ENCODE measurements at places on chromosomes 2 and 18.

GRCh38 chr2:18552351-18553077 is 7.9 kb downstream of the RDH14 start:
- DNase-seq: no peak

DNA sequence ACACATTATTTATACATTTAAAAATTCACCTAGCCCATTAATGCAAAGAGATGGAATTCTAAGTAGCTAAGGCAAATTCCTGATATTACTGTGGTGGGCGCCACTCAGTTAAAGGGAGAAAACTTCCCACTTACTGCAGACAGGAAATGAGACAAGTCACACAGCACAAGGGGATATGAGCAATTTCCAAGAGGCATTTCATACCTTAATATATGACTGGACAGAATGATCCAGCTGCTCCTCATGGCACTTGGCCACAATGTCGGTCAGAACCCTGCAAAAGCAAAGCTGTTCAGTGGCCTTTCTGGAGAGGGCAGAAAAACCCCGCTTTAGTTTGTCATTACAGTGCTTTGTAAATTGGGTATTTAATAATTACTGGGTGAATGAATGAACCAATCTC is 121.4 kb upstream of the CCDC195 start:
- peak; percentile 75 for DNase-seq

DNA sequence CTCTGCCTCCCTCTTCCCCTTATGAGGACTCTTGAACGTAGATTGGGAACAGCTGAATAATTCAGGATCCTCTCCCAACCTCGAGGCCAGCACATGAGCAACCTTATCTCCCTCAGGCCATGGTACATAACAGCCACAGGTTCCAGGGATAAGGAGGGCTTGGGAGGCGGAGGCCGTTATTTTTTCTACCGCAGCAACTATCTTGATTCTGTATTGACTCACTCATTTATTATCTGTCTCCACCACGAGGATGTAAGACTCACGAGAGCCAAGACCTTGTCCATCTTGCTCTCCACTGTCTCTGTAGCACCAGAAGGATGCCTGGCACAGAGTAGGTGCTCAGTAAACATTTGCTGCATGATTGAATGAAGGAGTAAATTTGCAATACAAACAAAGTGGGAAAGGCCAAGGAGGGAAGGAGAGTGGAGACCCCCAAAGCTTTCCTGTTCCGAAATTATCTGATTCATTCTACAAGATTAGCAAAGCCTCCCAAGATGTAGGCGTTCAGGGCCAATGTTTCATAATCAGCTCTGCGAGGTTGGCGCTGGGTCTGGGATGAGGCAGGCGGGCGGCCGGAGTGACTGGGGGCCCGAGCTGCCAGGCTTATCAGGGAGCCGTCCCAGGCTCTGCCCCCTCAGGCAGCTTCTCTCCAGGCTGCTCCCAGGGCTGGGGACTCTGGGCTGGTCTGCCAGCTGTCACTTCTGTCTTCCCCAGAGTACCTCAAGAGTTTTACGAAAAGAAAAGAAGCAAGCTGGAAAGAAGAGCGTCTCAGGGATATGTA is 31.6 kb downstream of the INPP5D start:
- DNase-seq: no peak

- no peak for DNase-seq
Observed at GRCh38 chr2:217466104-217466503, 536.7 kb downstream of the TNS1 start.

- DNase-seq: no peak
Observed at GRCh38 chr18:46481847-46482245, 175.2 kb downstream of the LOXHD1 start.

DNA sequence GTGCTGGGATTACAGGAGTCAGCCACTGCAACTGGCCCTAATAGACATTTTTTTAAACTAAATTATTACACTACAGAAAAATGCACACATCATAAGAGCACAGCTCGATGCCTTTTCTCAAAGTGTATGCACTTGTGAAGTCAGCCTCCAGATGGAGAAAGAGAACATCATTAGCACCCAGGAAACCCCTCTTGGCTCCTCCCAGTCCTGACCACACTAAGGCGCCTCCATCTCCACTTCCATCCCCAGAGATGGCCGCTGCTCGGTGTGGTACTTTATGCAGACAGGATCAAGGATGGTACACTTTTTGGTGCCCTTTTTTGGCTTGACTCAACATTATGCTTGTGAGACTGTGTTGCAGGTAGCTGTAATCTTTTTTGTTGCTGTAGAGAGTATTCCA is 34.8 kb downstream of the RRM2 start:
- no peak for DNase-seq

DNA sequence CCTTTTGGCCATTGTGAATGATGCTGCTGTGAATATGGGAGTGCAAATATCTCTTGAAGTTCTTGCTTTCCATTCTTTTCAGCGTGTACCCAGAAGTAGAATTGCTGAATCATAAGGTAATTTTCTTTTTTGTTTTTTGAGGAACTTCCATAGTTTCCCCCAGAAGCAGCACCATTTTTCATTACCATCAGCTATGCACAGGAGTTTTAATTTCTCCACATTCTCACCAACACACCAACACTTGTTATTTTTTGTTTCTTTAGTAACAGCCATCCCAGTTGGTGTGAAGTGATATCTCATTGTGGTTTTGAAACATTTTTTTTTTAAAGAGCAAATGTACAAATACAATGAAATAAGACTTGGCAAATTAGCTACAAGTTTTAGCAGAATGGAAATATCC is 21.3 kb downstream of the POU3F3 start:
- DNase-seq: no peak

DNA sequence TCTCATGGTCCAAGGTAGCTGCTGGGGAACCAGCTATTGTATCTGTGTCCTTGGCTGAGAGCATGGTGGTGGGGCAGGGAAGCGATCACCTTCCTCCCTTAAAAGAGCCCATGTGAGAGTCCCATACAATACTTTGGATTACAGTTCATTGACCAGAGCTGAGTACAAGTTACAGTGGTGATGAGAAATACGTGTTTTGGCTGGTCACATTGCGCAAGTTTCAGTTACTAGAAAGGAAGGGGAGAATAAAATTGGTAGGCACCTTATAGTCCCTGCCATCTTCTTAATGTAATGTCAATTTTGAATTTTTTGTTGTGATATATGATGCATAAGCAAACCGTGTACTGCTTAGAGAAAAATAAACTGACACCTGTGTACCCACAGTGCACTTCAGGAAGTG is 67.7 kb downstream of the ZNF407 start:
- DNase-seq: no peak

GRCh38 chr2:9654452-9655100 is 23.8 kb upstream of the YWHAQ start:
- no peak for DNase-seq

GRCh38 chr2:223642506-223642905 is 40.3 kb upstream of the SCG2 start:
- no peak for DNase-seq

DNA sequence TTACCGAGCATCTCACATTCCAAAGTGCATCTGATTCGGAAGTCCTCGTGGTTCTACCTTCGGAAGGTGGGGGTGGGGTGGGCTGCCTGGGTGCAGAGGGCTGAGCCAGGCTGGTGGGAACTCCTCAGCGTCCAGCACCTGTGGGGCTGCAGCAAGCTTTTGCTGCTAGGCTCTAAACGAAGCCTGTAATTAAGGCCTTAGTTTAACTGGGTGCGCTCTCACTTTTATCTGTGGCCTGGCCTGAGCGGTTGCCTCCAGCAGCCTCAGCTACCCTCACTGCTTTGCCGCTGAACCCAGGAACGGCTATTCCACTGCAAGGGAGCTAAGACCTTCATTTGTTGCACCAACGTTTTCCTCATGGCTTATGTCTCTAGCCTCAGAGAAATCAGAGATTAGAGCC is 48.4 kb downstream of the TMEM17 start:
- no peak for DNase-seq

DNA sequence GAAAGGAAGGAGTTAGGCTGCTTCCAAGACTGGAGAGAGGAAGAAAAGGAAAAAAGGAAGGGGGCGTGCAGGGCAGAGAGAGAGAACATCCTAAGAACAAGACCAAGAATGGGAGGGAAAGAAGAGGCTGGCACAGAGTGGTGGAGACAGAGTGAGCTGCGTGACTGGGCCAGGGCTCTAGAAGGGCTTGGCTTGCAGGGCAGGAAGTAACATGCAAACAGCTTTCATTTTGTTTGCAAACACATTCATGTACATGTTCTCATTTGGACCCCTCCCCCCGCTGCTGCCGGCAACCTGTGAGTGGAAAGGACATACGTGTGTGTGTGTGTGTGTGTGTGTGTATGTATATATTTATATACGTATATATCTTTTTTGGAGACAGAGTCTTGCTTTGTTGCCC is 46.8 kb upstream of the DNMT3A start:
- DNase-seq: no peak

GRCh38 chr2:174580951-174581350 is 16.7 kb downstream of the WIPF1 start:
- peak; percentile 76 for DNase-seq

- no peak for DNase-seq
Observed at GRCh38 chr2:66665124-66665984, 230.4 kb downstream of the MEIS1 start.

GRCh38 chr2:234626566-234627130 is 129.8 kb upstream of the ARL4C start:
- DNase-seq: no peak

GRCh38 chr2:116098049-116098448 is 1655.6 kb downstream of the DPP10 start:
- no peak for DNase-seq

DNA sequence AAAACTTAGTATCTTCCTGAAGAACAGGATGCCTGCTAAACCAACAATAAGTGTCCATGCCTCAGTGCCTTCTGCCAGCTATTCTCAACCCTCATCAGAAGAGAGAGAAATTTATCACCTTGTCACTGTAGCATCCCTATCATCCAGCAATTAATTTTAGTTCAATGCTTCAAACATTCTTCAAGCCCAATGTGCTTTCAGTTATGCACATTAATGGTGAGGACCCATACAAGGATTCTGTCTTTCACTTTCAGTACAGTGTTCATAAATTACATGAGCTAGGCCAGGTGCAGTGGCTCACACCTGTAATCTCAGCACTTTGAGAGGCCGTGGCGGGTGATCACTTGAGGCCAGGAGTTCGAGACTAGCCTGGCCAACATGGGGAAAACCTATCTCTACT is 47.0 kb upstream of the MSH6 start:
- DNase-seq: no peak

- DNase-seq: no peak
Observed at GRCh38 chr2:170170281-170171040, 7.5 kb upstream of the MYO3B start.

- no peak for DNase-seq
Observed at GRCh38 chr2:180075870-180076269, 68.8 kb upstream of the CWC22 start.

GRCh38 chr2:167686691-167687090 is 560.7 kb downstream of the STK39 start:
- no peak for DNase-seq

DNA sequence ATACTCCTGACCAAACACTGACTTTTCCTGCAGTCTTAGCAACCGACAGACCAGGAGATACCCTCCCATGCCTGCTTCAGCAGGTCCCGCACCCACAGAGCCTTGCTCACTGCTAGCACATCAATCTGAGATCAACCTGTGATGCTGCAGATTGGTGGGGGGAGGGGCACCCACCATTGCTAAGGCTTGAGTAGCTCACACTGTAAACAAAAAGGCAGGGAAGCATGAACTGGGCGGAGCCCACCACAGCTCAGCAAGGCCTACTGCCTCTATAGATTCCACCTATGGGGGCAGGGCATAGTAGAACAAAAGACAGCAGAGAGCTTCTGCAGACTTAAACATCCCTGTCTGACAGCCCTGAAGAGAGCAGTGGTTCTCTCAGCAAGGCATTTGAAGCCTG is 109.7 kb downstream of the SP100 start:
- no peak for DNase-seq

DNA sequence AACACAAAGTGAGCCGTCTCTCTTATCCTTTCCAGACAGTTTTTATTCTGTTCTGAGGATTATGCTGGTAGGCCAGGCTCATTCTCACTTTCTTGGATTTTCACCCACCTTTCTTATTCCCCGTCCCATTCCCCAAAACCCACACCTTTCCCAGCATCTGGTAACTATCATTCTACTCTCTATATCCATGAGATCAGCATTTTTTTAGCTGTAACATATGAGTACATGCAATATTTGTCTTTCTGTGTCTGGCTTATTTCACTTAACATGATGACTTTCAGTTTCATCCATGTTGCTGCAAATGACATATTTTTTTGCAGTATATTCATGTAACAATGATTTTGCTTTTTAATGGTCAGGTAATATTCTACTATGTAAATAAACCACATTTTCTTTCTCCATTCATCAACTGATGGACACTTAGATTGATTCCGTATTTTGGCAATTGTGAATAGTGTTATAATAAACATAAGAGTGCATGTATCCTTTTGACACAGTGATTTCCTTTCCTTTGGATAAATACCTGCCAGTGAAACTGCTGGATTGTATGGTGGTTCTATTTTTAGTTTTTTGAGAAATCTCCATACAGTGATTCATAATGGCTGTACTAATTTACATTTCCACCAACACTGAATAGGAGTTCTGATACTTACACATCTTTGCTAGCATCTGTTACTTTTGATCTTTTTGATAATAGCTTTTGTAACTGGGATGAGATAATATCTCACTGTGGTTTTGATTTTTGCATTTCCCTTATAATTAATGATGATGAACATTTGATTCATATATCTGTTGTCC is 289.3 kb downstream of the RPRM start:
- no peak for DNase-seq

DNA sequence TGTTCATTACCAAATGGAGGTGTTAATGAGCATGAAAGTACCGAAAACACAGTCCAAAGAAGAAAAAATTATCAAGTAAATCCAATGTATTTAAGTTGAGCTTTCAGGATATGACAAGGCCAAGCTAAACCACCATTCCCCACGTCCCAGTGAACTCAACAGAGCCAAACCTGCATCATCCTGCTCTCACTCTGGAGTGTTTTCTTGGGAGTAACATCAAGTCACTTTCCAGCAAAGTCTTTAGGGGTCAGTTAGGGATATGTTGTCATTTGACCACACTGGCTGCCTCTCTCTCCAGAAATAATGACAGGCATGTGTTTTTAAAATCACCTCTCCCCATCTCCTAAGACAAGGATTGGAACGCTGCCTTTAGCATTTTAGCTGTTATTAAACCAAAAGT is 140.5 kb downstream of the SRBD1 start:
- peak; percentile 78 for DNase-seq

GRCh38 chr2:72513011-72513410 is 312.8 kb downstream of the EXOC6B start:
- no peak for DNase-seq

DNA sequence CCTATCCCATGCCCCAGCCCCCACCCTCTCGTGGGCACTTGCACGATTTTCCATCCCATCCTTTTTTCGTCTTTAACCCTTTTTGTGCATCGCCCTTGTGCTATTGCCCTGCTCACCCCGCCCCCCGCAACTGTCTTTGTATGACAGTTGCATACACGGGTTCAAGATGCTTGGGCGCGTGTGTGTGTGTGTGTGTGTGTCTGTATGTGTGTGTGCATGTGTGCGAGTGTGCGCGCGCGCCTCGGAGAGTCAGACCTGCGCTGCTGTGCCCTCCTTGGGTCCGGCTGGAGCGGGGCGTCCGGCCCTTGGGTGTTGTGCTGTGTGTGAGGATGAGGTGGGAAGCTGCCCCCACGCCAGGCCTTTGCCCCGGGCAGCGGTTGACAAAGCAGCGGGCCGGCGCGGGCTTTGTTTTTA is 230.7 kb downstream of the HAUS1 start:
- peak; percentile 71 for DNase-seq

GRCh38 chr2:98912221-98912851 is 23.7 kb downstream of the CRACDL start:
- peak; percentile 72 for DNase-seq
